ENCODE measurements at places on chromosomes 12 and 14.

- DNase-seq: no peak
These were observed 37.7 kb downstream of the RASAL1 start for GRCh38 chr12:113097716-113098440.

- DNase-seq: peak; percentile 2
These were observed at the start of gene ATL1 for GRCh38 chr14:50559990-50560930. Gene ATL1 (plus strand): TSS chr14:50560145. CDS start chr14:50560266, 121 bp downstream.

DNA sequence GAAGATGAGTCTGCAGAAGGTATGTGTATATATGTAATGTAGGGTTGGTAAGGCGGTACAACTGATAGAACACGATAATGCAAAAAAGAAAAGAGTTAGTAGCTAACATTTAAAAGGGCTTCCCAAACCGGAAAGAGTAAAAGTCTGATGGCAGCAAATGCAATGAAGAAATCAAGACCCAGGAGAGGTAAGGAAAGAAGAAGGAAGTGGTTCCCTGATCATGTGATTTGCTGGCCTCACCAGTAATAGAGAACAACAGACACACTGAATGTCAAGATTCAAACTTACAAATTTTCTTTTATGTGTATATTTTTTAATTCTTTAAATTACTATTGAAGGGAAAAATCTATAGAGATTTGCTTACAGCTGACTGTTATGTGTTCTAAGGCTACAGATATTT is 18.4 kb downstream of the ZFC3H1 start:
- no peak for DNase-seq

GRCh38 chr12:39272871-39273655 is 169.9 kb downstream of the KIF21A start:
- DNase-seq: no peak

- DNase-seq: no peak
These were observed 15.8 kb downstream of the CCND2 start for GRCh38 chr12:4289231-4289878.

DNA sequence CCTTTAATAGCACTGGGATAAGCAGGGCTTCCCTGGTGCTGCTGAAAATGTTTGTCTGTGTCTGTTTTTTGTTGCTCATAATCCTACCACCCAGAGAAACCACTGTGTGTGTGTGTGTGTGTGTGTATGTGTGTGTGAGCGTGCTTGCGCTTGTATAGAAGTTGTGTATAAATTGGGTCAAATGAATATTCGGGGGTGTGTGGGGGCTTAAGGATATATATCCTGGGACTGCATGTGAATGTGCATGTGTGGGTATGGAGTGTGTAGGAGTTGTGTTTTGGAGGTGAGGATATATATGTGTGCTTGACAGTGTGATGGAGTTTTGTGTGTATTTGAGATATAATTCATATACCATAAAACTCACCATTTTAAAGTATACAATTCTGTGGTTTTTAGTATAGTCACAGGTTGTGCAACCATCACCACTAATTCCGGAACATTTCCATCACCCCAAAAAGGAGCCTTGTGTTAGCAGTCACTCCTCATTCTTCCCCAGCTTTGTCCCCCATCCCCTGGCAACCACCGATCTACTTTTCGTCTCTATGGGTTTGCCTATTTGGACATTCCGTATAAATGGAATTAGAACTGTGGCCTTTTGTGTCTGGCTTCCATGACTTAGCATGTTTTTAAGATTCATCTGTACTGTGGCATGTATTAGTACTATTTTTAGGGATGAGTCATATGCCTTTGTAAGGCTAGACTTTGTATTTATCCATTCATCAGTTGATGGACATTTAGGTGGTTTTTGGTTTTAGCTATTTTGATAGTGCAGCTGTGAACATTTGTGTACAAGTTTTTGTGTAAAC is 25.6 kb downstream of the TCTN1 start:
- DNase-seq: no peak

DNA sequence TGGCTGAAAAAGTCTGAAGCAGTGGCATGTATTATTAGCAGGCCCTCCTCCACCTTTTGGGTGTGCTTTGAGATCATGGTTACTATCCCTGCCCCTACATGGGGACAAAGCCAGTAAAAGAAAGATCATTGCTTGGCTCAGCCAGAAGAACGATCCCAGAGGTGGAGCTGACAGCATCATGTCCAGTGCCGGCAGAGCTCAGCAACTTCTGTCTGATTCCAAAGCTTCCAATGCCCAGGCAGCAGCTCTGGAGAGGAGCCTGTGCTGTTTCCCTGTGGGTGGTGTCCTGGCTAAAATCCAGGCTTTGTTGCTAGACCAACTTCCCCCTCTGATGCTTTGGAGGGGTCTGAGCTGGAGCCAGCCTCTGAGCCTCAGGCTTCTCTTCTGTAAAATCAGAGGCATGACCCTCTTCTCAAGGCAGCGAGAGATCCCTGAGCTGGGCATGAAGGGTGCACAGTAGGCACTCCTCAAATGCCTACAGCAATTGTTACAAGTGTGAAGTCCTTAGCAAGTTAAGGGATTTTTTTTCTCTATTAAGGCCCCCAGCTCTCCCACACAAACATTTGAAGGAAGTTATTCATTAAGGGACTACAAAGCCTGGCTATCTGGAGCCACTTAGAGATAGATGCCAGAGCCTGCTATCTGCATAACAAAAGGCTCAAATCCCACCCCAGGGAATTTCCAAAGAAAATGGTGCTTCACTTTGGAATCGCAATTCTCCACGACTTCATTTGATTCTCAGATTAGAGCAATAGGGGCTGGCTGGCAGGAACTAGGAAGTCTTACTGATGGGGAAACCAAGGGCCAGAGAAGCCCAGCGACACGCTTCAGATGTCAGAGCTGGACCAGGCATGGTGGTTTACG is 10.9 kb upstream of the GSC start:
- no peak for DNase-seq

DNA sequence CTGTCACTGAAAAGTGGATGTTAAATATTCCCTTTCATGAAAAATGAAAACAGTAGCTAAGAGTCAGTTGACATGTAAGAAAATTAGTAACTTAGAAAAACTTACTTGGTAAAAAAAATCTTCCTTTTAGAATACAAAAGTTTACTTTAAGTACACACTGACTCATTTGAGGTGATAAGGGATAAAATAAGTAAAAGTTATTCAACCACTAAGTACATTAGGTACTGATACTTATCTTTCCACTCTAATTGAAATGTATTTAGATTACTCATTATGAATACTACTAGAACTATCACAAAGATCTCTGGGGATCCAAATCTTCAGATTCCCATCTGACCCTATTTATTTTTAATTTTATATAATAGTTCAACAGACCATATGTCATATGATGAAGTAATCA is 12.2 kb downstream of the SYCP3 start:
- no peak for DNase-seq

GRCh38 chr14:59427653-59428580 is 37.3 kb downstream of the GPR135 start:
- no peak for DNase-seq

- no peak for DNase-seq
These were observed 17.3 kb upstream of the TC2N start for GRCh38 chr14:91884664-91885063.

DNA sequence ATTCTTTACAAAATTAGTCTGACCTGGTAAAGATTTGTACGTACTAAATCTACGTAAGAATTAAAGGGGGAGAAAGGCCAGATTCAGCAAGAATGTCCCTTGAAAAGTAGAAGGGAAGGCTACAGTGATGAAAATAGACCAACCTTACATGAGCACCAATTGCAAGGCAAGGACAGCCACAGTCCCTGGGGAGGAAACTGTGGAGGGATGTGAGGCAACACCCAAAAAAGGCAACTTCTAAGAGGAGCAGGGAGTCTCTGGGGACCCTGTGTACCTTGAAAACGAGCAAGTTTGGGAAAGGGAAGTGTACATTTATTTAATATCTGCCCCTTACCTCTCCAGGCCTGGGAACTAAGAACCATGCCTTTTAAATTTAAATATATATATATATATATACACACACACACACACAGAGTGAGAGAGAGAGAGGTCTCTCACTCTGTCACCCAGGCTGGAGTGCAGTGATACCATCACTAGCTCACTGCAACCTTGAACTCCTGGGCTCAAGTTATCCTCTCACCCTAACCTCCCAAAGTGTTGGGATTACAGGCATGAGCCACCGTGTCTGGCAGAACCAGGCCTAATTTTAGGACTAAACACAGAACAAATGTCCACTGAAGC is 56.4 kb downstream of the TMCC3 start:
- DNase-seq: no peak

GRCh38 chr14:103362780-103363179 is 22.4 kb upstream of the MARK3 start:
- no peak for DNase-seq

GRCh38 chr14:105926373-105927095 is 400.2 kb downstream of the TMEM121 start:
- no peak for DNase-seq

DNA sequence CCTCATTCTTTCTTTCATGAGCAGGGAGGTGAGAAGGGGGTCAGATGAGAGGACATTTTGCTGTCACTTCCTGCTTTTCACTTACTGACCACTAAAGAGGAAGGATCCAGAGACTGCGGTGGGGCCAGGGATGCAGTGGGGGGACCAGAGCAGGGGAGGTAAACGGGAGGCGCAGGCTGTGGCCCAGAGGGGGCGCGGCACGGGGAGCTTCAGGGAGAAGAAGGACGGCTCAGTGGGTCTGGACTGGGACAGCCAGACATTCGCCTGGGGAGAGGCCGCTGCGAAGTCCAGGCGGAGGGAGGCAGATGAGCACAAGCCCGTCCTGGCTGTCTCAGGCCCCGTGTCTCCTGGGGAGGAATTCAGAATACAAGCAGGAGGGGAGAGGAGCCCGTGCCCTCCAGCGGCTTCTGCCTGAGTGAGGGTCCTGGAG is 41.2 kb downstream of the SLC6A12 start:
- DNase-seq: no peak

DNA sequence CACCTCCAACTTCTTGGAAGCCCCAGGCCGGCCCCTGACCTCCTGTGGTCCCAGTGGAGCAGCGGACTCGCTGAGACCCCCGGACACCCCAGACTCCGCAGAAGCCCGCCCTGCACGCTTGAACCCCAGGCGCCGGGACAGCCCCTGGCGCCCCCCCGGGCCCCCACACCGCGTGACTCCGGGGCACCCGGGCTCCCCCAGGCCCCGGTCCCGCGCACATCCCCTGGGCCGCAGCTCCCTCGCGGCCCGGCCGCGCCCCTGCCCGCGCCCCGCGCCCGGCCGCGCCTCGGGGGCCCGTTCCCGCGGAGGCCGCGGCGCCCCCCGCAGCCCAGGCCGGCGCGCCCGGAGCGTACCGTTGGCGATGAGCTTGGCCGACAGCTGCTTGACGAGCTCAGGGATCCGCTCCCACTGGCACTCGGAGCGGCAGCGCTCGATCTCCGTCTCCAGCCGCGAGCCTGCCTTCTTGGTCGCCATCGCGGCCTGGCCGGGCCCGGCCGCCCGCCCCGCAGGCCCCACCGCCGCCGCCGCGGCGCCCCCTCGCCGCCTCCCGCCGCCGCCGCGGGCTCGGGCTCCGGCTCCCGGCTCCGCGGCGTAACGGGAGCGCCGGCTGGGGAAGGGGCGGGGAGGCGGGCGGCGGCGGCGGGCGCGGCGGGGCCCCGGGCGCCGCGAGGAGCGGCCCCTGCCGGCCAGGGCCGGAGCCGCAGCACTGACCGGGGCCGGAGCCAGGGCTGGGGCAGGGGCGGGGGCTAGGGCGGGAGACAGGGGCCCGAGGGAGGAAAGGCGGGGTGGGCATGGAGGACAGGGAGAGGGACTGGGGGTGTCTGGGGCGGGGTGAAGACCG is at the start of gene TTC7B:
Gene TTC7B (minus strand): TSS at position 609 of the 841 bp plus-strand sequence. CDS start 135 bp downstream, at position 474.
- DNase-seq: no peak

DNA sequence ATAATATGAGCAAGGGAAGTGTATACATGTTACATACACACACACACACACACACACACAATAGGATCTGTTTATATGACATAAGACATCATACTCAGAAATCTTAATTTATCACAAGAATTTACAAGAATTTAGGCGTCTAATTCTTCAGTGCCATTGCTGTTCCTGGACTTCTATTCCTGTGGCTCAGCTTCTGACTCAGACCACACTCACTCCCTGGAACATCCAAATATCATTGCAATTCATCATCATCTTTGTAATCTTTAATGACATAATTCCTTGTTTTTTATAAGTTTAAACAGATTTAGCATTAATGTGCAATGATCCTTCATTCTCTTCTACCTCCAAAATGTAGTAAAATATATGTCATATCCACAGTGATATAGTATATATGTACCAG is 544.2 kb downstream of the FOXG1 start:
- no peak for DNase-seq
